AG04449 (cell line): ENCODE measurements at places on chromosomes 3 and 15.

DNA sequence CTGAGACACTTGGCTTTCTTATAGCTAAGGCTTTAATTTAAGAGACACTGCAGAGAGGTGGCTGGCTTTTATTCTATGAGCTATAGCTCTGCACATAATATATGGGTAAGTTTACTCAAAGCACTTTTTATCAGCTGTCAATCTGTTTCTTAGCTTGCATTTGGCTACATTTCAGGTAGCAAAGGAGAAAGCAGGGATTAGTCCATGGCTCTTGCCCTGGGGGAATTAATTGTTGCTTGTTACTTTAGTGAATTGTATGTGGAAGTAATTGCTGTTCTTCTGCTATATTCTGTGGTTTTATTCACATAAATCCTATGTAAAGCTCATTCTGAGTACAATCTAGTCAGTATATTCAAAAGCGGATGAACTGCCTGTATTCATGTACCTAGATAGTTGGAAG lies 14.4 kb upstream of the CCDC39 start:
- DNase-seq: no peak

- DNase-seq: peak; percentile 10
Observed at GRCh38 chr15:68924866-68925560, 5.3 kb upstream of the SPESP1 start.

DNA sequence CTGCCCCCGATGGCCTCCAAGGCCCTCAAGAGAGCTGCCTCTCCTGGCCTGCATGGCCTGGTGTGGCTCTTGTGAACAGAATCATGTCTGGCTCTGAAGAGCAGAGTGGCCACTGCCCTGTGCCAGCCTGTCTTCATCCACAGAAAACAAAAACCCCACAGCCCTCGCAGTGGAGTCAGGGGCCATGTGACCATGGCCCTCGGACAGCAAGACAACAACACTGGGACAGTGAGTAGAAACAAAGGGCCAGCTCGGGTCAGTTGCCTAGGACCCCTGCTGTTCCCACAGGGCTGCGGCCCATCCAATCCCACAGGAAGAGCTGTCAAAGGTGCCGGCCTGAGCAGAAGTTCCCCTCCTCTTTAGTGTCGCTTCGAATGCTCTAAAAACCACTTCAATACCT lies 72.5 kb downstream of the UMPS start:
- no peak for DNase-seq

DNA sequence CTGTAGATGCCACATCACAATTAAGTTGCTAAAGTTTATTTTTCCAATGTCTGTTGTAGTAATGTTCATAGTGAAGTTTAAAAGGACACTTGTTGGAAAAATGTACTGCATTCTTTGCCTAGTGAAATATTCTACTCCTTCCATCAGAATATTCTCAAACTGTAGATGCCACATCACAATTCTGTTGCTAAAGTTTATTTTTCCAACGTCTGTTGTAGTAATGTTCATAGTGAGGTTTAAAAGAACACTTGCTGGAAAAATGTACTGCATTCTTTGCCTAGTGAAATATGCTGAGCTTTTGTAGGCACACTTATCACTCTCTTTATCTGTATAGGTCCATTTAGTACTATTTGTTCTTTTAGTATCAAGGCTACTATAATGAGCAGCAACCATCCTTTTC lies 836.1 kb downstream of the NAALADL2 start:
- DNase-seq: peak; percentile 54

GRCh38 chr15:62886431-62887071 lies 156.0 kb upstream of the TPM1 start:
- DNase-seq: no peak

- no peak for DNase-seq
Observed at GRCh38 chr3:23800731-23801130, 5.0 kb upstream of the UBE2E1 start.

DNA sequence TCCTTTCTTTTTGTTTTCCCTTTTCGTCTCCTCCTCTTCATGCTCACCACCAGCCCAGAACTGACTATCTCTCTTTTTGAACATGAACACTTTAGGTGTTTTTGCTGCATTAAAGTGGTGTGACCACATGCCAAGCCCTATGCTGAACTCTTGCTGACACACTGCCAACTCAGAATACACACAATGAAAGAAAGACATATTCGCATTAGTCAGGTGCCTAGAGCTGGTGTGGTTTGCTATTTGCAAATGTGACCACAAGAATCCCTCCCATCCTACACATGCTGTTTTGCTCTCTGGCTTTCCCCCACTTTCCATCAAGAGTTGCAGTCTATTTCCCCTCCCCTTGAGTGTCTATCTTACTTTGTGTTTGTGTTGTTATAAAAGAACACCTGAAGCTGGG lies 967.8 kb upstream of the CFAP20DC start:
- DNase-seq: no peak

GRCh38 chr3:138443521-138444503 lies 9.4 kb downstream of the ESYT3 start:
- no peak for DNase-seq

DNA sequence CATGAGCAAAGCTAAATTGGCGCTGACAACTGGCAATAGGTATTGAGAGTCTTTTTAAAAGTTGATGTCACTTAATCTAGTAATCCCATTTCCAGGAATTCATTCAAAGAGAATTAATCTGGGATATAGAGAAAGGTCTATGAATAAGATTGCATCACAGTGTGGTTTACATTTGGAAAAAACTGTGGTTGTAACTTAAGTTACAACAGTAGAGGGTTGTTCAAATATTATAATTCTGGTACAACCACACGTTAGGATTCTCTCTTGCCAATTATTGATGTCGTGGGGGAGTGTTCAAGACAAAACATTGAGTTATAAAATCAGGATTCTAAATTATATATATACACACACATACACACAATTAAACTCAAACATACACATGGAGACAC lies 79.8 kb downstream of the LIPC start:
- DNase-seq: no peak

DNA sequence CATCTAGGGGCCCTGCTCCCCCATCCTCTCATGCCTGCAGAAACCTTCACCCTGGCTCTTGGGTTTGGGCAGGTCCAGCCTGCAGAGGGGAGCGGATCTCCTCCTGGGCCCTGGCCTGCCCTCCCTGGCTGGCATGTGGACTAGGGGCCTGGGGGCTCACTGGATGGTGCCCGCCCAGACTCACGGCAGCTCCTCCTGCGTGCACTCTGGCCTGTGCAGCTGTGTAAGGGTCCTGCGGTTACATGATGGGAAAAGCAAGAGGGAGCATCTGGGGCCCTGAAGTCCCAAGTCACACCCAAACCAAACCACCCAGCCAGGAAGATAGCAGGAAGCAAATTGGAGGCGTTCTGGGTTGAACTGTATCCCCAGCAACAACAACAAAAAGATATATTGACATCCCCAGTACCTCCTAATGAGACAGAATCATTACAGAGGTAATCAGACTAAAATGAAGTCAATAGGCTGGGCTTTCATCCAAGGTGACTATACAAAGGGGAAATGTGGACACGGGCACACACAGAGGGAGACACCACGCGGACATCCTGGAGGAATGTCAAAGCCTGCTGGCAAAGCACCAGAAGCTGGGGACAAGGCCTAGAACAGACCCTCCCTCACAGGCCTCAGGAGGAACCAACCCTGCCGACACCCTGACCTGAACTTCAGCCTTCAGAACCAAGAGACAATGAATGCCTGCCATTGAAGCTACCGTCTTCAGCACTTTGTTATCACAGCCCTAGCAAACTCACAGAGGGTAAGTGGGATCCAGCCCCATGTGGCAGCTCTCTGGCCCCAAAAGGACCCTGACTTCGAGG lies 10.4 kb upstream of the CLK3 start:
- DNase-seq: no peak

DNA sequence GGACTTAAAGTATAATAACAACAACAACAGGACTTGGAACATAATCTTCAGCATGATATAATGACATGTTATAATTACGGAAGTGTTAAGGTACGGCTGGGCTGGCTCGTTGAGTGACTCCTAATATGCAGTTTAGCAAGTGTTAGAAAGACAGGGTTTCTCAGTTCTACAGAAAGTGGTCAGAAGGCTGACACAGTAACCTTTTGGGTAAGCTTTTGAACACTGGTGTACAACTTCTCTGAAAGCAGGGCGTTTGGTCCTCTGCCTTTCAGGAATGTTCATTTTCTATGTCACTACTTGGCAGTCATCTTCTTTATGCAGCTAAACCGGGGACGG lies 133.3 kb upstream of the SLC2A2 start:
- DNase-seq: no peak

- no peak for DNase-seq
Observed at GRCh38 chr15:50390554-50391264, 33.5 kb upstream of the USP8 start.

DNA sequence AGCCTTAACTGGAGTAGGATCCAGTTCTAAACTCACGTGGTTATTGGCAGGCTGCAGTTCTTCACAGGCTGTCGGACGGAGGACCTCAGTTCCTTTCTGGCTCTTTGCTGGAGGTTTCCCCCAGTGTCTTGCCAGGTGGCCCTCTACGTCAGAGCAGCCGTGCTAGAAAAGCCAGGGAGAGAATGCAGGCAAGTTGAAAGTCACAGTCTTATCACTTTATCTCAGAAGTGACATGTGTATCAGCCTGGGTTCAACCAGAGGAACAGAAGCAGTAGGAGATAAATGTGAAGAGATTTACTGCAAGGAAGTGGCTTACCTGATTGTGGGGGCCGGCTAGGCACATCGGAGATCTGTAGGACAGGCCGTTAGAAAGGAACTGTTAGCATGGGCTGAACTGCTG lies 125.3 kb upstream of the BNIP2 start:
- no peak for DNase-seq

- peak; percentile 64 for DNase-seq
Observed at GRCh38 chr3:191070201-191070600, 128.8 kb upstream of the OSTN start.

- no peak for DNase-seq
Observed at GRCh38 chr3:99321261-99321660, 317.1 kb upstream of the COL8A1 start.

DNA sequence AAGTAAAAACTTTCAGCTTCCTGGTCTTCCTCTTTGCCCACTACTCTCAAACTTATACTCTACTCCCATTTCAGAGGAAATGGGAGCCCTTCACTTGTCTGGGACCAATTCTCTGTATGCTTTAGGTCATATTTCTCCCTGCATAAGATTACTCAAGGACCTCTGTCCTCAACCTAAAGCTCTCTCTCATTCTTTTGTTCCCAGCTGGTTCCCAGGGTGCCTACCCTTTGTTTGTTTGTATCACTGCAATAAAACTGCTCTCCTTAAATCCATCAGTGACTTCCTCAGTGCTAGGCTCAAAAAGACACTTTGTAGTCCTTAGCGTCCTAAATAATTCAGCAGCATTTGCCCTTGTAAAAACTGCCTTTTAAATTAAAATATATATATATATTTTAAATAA lies 2.9 kb downstream of the NGRN start:
- DNase-seq: no peak

DNA sequence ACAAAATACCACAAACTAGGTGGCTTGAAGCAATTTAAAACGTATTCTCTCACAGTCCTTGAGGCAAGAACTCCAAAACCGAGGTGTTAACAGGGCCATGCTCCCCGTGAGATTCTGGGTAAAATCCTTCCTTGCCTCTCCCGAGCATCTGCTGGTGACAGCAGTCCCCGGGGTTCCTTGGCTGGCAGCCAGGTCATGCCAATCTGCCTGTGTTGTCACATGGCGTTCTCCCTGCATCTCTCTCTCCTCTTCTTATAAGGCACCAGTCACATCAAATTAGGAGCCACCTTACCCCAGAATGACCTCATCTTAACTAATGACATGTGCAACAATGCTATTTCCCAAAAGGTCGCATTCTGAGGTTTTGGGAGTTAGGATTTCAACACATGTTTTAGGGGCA lies 26.3 kb upstream of the LRRN1 start:
- DNase-seq: no peak

- peak; percentile 65 for DNase-seq
Observed at GRCh38 chr3:148901987-148902791, 37.1 kb downstream of the CPA3 start.

DNA sequence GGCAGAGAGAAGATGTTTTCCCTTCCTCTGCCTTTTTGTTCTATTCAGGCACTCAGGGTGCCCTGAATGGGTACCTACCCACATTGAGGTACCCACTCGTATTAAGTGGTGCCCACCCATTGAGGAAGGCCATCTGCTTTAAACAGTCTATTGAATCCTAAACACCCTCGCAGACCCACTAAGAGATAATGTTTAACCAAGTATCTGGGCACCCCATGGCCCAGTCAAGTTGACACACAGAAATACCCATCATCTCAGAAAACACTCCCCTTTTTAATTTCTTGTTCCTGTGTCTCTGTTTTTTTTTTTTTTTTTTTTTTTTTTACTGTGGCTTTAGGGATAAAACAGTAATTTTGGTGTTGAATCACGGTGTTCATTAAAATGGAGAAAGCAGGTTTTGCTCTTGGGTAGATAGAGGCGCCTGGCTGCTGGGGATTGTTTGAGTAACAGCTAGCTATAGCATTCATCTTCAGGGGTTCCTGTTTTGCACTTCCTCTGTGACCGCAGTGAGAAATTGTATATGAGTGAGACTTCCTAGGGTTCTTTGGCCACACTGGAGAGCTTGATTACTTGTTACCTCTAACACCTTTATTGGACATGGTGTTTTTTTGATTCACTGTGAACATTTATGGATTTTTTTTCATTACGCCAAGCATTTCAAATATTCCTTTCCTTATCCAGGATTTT lies 259.1 kb downstream of the PTPRG start:
- DNase-seq: no peak

DNA sequence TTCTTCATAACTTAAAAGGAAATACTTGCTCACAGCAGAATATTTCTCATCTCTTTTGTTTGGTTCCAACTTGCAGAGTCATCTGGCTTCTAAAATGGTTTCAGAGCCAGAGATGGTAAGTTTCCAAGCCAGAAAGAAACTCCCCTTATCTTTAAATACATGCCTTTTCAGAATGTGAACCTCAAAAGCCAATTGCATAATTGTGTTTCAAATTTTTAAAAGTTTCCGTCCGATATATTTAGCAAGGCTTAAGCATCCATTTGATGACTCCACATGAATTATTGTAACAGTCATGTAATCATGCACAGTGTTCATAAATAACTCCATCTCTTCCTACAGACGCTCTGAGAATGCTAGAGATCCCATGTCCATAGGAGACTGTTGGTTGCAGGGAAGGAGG lies 40.6 kb upstream of the C3orf80 start:
- peak; percentile 71 for DNase-seq

GRCh38 chr3:12662593-12663400 lies 1.1 kb downstream of the RAF1 start:
- DNase-seq: no peak

GRCh38 chr3:194124193-194124592 lies 11.8 kb upstream of the HES1 start:
- no peak for DNase-seq

- DNase-seq: no peak
Observed at GRCh38 chr15:38709196-38709595, 144.6 kb upstream of the RASGRP1 start.

DNA sequence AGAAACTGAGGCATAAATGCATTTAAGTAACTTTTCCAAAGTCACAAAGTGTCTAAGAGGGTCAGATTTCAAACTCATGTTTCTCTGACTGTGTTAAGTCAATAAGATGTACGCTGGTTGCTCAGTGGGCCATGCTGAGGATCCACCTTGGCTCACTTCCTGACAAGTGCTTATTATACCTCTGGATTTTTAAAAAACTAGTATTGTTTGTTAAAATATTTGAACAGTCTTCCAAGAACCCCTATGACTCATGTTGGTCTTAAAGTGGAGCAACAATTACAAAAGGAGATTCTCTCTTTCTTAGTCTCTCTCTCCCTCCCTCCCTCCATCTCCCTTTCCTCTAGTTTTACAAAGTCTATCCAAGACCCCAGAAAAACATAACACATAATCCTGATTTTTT lies 1050.2 kb downstream of the AGBL1 start:
- no peak for DNase-seq
